Jurkat, Clone E6-1 (cell line): ENCODE measurements at places on chromosomes 3 and 15.

GRCh38 chr15:72965671-72966070 lies 86.6 kb upstream of the NEO1 start:
- peak; percentile 3 for DNase-seq

DNA sequence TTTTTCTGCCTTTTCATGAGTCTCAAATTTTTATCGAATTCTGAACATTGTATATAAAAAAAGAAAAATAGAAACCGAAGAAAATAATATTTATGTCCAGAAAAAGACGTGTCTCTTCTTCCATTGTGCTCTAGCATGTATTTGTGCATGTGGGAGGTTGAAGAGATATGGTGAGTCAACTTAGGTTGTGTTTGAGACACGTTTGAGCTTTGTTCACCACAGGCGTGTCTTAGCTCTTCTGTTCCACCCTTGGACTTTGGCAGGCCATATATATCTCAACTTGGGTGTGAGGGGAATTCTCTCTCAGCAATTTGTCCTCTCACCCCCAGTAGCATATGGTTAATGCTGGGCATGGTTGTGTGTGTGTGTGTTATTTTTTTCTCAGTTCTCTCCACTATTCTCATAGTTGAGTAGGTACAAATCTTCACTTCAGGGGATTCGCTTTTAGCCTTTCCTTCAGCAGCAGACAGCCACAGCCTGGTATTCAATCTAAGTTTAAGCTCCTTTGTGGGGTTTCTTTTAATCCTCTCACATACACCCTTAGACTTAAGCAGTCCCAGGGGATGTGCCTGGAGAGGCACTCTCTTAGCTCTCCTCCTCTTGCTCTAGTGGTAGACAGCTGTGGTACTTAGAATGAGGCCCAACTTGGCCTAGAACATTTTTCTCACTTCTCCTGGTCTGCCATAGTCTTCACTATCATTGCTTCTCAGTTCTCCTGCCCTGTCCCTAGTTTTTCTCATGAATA lies 286.5 kb upstream of the RBMS3 start:
- no peak for DNase-seq

DNA sequence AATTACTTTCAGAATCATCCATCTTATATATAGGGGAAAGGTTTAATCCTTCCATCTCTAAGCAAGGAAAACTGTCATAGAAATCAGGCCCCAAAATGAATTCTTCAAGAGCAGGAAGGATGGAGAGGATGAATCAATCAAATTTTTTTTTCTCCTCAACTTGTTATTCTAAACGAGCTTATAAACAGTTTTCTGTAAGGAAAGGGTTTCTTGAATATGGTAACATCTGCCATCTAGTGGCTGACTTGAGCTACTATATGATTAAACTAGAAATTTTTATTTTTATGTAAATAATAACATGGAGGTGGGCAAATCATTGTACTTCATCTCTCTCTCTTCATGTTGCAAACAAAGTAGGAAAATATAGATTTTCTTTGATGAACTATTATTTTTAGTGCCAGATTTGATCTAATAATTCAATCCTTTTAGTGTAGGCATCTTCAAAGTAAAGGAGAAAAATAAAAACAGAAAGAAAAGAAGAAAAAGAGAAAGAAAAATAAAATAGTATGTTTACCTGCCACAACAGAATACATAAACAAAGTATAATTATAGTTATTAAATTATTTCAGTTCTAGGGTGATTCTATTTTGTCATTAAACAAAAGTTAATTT lies 146.6 kb downstream of the SERPINI1 start:
- DNase-seq, result peak; percentile 45

DNA sequence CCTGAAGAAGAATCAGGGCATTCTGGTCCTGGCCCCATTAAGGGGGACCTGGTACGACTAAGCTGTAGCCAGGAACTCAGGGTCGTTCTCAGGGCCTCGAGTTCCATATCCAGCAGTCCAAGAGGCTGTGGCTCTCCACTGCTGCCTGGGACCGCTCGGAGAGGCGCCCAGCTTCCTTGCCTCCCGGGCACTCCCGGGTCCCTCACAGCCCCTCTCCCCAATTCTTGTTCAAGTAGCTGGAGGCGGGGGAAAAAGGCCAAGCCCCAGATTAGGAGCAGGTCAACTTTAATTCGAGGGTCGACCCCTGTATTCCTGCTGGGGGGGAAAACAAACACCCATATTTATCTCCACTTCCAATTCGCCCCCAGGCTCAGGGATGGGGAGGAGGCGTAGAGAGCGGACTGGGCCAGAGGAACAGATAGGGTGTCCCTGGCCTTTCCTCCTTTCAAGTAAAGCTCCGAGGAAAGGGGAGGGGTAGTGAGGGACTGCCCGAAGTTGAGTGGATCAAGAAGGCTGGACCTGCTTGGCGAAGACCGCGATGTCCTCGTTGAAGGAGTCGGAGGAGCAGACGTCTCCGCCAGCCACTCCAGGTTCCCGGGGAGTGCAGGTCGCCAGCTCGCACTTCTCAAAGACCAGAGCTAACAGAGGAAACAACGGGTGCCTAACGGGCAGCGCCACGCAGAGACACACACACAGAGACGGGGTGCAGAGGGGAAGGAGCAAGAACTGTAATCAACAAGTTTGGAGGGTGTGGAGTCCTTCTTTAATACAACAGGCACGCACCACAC lies 4.4 kb downstream of the MEIS2 start:
- no peak for DNase-seq

DNA sequence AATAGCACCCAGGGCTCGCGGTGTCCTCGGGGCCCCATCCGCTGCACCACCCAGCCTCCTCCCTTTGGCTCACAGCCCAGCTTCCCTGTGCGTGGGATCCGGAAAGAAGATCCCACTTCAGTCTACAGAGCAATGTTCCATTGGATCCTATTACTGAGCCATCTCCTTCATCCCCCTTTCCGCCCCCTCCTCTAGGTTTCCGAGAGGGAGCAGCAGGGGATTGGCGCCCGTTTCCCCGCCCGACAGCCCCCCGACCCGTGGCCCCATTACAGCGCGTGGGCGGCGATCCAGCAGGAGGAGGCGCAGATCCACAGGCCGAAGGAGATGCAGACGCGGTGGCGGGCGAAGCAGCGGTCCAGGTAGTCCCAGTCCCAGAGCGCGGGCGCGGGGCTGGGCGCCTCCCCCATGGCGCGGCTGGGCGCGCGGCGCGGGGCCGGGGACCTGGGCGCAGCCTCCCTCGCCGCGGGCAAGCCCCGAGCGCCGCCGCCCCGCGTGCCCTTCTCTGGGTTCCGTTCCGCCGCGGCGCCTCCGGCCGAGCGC lies 340 bp downstream of the TMEM44 start:
- DNase-seq, result no peak

DNA sequence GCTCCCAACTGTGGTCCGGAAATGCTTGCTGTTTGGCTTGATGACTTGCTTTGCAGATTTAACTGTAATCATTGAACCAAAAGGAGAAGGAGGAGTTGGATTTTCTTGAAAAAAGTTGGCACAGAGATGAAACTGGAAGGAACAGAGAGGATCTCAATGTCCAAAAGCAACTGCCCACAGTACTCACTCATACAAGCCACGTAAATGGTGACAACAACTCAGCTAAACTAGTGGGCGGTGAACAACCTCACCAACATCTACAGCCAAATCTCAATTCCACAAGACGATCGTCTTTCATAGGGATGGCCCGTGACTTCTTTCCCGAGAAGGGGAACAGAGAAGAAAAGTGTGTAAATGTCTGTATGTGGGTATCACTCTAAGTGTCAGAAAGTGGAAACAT lies 48.1 kb downstream of the MYO5C start:
- no peak for DNase-seq

- DNase-seq, result peak; percentile 85
Measured at GRCh38 chr15:84654689-84655453, 788 bp upstream of the WDR73 start.

DNA sequence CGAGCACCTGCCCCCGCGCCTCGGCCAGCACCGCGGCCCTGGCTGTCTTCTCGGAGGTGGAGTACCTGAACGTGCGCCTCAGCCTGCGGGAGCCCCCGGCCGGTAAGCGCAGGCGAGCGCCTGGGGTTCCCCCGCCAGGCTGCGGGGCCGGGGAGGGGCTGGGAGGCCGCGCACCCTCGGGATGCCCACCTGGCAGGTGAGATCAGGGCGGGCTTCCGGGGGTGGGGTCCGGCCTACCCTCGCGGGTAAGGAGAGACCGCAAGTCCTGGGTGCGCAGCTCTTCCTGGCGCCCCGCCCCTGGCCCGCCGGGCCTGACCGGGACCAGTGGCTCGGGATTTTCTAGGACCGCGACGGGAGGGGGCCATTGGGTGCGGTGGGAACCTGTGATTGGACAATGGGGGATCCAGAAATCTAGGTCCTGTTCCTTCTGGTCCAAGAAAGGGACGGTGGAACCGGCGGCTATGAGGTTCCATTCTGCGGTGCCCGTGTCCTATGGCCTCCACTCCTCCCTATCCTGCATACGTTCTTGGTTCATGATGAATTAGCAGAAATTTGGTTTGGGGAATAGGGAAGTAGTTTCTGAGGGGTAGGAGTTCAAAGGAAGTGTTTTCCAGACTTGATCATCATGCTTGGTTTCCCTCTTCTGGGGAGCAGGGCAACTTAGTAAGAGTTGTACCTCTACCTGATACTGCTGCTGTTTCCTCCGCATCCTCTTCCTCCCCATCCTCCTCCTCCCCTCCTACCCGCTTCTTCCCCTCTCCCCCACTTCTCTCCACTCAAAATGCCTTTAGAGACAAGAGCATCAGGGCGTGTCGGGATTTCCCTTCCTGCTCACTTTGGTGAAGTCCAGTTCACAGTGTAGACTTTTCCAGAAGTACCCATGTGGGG lies 808 bp downstream of the ARRDC4 start:
- no peak for DNase-seq

GRCh38 chr3:3127432-3128010 lies 781 bp downstream of the TRNT1 start:
- peak; percentile 10 for DNase-seq

- no peak for DNase-seq
Measured at GRCh38 chr3:104510131-104510849, 856.4 kb upstream of the ALCAM start.

GRCh38 chr3:20316238-20316637 lies 130.2 kb upstream of the SGO1 start:
- DNase-seq, result no peak
